ENCODE measurements at places on chromosomes 11 and 22.

GRCh38 chr11:73185680-73186293, 32.3 kb upstream of the P2RY2 start:
- DNase-seq: no peak

- DNase-seq: no peak
These were observed 83.6 kb downstream of the PIWIL4 start for GRCh38 chr11:94650756-94651155.

- DNase-seq: no peak
These were observed 3.1 kb upstream of the TMA7B start for GRCh38 chr22:39956932-39957664.

- DNase-seq: no peak
These were observed 322.2 kb downstream of the AASDHPPT start for GRCh38 chr11:106399624-106400023.

DNA sequence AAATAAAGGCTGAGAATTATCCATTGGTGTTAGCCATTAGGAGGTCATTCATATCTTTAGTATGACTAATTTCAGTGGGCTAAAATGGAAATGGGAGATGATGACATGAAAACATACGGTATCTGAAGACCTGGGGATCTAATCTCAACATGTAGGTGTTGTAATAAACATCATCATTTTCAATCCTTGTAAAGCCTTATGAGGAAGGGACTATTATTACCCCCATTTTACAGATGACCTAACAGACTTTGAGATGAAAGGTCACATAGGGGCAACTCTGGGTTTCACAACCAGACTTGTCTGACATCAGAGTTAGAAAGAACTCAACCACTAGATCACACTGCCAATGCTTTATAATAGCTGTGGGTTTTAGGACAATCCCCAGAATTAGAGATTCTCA, 34.8 kb upstream of the TMEM135 start:
- DNase-seq: no peak

DNA sequence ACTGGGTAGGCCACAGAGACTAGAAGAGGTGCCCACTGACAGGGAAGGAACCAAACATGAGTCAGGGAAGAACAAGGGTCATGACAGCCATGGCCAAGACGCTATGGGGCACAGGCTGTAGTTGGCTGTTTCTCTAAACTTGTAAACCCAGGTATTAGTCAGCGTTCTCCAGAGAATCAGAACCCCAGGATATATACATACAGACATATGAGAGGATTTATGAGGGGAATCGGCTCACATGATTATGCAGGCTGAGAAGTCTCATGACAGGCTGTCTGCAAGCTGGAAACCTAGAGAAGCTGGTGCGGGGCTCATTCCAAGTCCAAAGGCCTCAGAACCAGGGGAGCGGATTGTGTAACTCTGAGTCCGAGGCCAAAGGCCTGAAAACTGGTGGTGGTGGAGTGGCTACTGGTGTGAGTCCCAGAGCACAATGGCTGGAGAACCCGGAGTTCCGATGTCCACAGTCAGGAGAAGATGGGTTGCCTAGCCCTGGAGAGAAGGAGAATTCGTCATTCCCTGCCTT, 29.7 kb upstream of the CD81 start:
- no peak for DNase-seq
